ENCODE measurements at places on chromosomes 12 and 14.

- no peak for DNase-seq
Measured at GRCh38 chr12:64669270-64669842, 59.1 kb downstream of the RASSF3 start.

DNA sequence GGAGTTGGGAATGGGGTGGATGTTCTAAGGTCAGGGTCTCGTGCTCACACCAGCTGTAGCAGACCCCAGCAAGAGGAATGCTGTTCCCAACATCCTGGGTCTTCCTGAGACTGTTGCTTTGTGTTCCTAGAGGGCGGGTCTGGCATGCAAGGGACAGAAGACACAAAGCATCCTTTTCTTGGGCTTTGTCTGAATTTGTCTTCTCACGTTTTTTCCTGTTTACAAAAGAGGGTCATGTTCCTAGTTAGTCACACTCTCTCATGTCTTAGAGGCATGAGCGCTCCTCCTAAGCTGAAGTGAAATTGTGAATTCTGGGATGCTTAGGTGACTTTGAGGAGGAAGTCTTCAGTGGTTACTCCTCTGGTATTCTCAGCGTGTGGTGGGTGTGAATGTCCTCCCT lies 9.6 kb upstream of the TAMALIN start:
- no peak for DNase-seq

DNA sequence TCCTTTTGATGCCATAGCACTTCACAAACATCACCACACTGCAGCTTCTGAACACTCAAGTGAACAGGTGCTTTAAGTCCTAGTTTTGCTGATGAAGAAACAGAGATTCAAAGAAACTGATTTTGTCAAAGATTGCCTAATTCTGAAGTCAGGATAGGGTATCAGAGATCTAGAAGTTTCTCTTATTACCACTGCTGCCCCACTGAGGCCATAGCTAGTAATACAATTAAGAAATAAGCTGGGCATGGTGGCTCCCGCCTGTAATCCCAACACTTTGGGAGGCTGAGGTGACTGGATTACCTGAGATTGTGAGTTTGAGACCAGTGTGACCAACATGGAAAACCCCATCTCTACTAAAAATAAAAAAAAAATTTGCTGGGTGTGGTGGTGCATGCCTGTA lies 458.3 kb upstream of the SEL1L start:
- no peak for DNase-seq

GRCh38 chr14:92924247-92924646 lies 1.3 kb downstream of the CHGA start:
- no peak for DNase-seq

GRCh38 chr12:57519796-57520052 lies 590 bp downstream of the DDIT3 start:
- no peak for DNase-seq

DNA sequence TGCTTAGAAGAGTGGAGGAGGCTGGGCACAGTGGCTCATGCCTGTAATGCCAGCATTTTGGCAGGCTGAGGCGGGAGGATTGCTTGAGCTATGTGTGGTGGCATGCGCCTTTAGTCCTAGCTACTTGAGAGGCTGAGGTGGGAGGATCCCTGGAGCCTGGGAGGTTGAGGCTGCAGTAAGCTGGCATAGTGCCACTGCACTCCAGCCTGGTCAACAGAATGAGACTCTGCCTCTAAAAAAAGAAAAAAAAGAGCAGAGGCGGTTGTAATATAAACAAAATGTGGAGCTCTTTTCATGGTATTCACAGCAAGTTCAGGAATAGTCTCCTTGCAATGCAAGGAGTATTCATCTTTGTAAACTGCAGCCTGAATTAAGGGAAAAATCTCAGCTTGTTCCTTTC lies 27.2 kb downstream of the ARID2 start:
- no peak for DNase-seq

GRCh38 chr12:3746758-3747157 lies 6.2 kb downstream of the CRACR2A start:
- no peak for DNase-seq

- DNase-seq = no peak
Measured at GRCh38 chr12:63787306-63787705, 7.6 kb downstream of the RXYLT1 start.

DNA sequence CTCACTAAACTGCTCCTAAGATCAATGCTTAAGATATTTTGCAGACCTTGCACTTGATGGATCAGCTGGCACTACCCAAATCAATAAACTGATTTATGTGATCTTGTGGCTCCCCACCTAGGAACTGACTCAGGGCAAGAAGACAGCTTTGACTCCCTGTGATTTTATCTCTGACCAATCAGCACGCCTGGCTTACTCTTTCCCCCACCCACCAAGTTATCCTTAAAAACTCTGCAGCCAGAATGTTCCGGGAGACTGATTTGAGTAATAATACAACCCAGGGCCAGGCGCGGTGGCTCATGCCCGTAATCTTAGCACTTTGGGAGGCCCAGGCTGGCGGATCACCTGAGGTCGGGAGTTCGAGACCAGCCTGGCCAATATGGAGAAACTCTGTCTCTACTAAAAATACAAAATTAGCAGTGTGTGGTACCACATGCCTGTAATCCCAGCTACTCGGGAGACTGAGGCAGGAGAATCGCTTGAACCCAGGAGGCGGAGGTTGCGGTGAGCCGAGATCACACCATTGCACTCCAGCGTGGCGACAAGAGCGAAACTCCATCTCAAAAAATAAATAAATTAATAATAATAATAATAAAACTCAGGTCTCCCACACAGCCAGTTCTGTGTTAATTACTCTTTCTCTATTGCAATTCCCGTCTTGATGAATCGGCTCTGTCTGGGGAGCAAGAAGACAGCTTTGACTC lies 12.0 kb downstream of the MORN3 start:
- DNase-seq = no peak

DNA sequence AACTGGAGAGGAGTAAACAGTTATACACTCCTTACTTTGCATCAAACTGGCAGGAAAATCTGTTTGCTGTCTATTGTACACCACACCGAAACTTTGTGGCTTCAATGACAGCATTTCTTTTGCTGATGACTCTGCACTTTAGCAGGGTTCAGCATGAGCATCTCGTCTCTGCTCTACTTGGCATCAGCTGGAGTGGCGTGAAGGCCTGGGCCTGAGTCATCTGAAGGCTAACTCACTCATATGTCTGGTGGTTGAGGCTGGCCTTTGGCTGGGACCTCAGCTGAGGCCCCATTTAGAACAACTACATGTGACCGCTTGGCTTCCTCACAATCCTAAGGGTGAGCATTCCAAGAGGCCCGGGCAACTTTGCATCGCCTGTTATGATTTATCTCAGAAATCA lies 28.7 kb upstream of the REP15 start:
- no peak for DNase-seq

GRCh38 chr14:101823066-101823465 lies 61.6 kb downstream of the PPP2R5C start:
- DNase-seq = no peak

DNA sequence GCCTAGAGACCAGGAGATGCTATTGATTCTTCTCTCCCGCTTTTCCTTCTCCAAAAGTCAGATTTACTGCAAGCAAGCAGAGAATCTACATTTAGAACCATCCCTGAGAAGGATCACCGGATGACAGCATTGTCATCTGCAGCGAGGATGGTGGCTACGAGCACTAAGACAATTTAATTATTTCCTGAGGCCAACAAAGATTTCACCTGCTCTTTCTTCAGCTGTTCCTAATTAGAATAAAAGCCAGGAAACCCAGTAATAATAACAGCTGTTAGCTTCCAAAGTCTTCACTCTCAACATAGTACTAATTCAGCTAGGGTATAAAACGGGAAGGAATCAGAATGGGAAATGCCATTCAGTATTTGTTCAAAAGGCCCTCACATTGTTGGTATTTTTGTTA lies 53.3 kb downstream of the TMTC1 start:
- no peak for DNase-seq

- DNase-seq = no peak
Measured at GRCh38 chr12:48023386-48023785, 19.1 kb upstream of the COL2A1 start.

DNA sequence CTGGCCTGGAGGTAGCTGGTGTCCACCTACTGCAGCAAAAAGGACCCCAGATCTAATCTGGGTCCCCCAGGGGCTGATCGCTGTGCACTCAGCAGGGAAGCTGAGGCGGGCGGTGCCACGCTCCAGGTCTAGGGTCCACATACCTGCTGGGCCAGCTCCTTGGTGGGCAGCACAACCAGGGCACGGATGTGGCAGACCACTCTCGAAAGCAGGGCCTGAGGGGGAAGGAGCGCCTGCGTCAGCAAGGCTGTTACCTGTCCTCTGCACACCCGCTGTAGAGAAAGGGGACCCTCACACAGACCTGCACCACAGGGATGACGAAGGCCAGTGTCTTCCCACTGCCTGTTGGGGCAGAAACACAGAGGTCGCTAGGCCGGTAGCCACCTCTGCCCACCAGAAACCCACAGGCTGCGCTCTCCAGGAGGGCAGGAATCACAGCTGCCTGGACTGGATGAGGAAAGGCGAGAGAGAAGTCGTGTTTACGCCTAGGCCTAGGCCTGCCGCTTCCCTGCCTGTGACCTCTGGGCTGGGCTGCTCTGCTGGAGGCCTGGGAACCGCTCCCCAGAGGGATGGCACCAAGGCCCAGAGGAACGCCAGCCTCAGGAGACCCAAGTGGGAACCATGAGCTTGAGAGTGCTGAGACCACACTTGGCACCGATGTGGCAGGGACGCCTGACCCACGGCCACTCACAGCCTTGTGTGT lies 2.0 kb downstream of the DDX51 start:
- no peak for DNase-seq

DNA sequence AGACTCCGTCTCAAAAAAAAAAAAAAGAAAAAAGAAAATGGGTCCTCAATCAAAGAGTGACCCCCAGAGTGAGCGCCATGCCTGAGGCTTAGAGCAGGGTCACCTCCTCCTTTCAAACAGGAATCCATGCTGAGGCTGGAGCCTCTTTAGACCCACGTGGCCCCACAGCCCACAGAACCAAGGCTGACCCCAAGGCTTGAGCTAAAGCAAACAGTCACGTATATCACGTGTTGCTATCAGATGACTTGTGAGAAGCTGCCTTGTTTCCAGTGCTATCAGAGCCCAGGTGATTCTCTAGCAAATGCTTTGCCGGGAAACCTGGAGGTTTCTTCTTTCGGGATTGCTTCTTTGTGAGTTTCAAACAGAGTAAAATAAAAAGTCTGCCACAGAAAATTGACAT lies 31.7 kb upstream of the DYNC1H1 start:
- DNase-seq = no peak

DNA sequence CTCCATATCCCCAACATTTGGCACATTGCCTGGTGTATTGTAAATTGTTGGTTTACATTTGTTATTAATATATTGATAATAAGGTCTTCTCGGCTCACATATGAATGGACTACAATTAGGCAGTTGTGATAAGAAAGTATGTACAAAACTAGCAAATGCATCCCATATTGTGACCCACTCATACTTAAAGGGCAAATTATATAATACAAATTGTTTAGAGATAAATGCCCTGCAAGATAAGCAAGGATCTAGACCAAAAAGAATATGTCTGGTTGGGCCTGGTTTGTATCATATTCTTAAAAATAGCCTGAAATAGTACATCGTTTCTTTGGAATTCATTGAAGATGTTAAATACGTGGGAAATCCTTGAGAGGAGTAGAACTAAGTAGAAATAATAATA lies 151.3 kb downstream of the CNTN1 start:
- DNase-seq = no peak

DNA sequence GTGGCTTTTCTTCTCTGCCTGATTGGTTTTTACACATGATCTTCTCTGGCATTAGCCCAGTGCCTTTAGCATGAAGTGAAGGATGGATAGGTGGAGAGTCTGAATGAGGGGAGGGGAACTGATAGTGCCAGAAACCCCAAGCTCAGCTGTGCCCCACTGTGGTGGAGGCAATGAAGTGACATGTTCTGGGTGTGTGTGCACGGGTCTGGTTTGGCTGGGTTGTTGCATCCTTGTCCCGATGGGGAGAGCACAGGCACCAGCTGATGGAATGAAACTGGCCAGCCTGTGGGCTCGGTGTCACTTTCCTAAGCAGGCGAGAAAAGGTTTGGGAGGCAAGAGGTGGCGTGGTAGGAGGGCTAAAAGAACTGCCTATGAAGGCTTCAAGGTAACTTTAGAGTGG lies 65.3 kb downstream of the CACNA1C start:
- no peak for DNase-seq

DNA sequence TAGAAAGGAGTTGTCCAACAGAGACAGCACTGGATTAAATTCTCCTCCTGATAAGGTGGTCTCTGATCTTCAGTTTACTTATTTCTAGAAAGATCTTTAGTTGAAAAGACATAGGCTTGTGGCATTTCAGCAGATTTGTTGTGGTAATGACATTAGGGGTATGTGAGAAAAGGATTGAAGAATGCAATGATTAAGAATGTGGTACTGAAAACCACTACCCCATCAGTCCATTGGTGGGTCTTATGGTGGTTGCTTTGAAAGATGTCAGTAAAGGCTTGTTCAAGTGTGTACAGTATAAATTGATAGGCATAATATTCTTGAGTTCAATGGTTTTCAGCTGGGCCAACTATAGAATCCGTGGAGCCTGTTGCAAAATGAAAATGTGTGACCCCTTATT lies 10.8 kb downstream of the PPFIBP1 start:
- DNase-seq = no peak

- DNase-seq = no peak
Measured at GRCh38 chr12:93176165-93176564, 201.6 kb upstream of the NUDT4 start.

GRCh38 chr14:73365727-73366126 lies 92.6 kb downstream of the NUMB start:
- no peak for DNase-seq

- no peak for DNase-seq
Measured at GRCh38 chr14:100071545-100071944, 6.3 kb downstream of the EVL start.

DNA sequence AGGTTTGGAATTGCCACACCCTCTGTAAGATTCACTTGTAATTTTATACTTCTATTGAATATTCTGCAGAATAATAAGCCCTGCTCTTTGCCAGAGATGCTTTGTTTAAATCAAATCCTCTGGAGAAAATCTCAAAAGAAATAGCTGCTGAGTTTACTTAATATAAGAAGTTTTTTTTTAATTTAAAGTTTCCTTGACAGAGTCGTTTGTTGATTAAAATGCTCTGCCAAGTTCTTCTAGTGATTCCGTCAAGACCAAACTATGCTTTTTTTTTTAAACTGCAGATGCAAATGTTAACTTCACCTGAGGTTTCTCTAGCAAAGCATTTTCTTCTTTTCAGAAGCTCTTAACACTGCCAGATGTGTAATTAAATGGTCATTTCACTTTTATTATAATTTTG lies 13.4 kb upstream of the NAV3 start:
- DNase-seq = no peak

Data from epithelial cell of prostate (primary cell).